PC-3 (cell line): ENCODE measurements at places on chromosomes 2 and 18.

GRCh38 chr18:45007531-45007930 lies 326.8 kb downstream of the SETBP1 start:
- no peak for DNase-seq

GRCh38 chr2:41119489-41119888 lies 667.6 kb upstream of the SLC8A1 start:
- no peak for DNase-seq

DNA sequence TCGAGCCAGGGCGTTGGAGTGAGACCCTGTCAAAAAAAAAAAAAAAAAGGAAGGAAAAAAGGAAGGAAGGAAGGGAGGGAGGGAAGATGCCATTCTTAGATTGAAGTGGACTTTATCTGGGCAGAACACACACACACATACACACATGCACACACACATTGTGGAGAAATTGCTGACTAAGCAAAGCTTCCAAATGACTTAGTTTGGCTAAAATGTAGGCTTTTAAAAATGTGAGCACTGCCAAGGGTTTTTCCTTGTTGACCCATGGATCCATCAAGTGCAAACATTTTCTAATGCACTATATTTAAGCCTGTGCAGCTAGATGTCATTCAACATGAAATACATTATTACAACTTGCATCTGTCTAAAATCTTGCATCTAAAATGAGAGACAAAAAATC lies 564 bp upstream of the TTR start:
- no peak for DNase-seq

DNA sequence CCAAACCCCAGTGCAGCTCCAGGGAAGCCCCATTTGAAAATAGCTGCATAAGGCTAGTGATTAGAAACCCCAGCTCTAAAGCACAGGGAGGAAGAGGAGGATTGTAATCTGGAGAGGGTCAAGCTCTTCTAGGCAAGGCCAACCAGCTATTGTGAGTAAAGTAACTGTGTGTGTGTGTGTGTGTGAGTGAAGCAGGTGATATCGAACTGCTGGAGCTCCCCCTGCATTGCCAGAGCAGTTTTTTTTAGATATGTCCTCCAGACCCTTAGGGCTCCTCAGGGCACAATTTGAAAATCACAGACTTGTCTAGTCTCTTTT lies 177.4 kb upstream of the NABP1 start:
- DNase-seq = no peak

DNA sequence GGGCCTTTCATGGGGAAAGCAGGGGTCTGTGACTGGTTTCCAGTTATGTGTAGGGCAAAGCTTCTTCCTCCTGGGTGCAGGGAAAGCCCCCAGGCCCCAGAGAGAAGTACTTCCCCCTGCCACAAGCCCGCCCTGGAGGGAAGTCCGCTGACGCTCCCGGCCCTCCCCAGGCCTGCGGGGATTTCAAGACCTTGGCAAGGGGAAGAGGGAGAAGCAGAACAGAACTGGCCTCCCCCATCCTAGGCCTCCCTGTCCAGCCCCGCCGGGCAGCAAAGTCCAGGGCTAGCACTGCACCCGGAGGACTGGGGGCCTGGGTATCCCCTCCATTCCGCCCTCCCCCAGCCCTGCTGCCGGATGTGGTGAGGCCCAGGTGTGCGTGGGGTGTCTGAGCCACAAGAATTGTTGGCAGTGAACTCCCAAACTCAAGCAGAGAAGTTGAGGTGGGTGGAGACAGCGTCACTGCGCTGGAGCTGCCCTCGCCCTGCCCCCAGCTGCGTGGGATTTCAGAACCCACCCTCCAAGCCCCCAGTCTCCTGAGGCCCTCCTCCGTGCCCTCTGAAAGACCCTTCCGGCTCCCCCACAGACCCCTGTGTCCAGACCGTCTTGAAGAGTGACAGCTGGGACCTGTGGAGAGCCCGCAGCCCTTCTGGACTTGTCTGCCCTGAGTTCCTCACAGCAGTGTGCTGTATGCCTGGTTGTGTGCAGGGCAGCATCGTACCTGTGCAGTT lies 1.1 kb upstream of the DUSP2 start:
- DNase-seq = no peak

DNA sequence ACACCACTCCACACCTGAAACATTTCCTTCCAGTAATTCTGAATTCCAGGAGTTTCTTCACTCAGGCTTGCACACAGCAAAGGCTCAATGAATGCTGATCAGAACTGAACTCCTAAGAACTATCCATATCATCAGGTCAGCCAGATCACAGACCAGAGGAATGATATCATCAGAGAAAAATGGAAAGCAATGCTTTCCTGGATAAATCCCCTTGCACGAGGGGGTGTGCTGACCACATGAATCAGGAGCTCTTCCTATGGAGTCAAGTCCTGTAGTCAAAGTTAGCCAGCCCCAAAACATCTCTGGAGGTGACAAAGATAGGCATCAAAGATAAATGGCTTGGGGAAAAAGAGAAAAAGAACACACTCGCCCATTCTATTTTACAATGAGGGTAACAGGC lies 83.8 kb upstream of the ACVR2A start:
- no peak for DNase-seq
